Motor neuron (in vitro differentiated cells): ENCODE measurements at places on chromosomes 5 and 9. TPM values are rescaled to one million over a fixed set of nuclear protein-coding genes. Genes with fewer than 3 reads are reported as not detected.

GRCh38 chr9:121798941-121799340, 147.5 kb downstream of the DAB2IP start:
- ATAC-seq, result no peak

- no peak for ATAC-seq
Measured at GRCh38 chr5:137609127-137609526, 110.0 kb upstream of the SPOCK1 start.

DNA sequence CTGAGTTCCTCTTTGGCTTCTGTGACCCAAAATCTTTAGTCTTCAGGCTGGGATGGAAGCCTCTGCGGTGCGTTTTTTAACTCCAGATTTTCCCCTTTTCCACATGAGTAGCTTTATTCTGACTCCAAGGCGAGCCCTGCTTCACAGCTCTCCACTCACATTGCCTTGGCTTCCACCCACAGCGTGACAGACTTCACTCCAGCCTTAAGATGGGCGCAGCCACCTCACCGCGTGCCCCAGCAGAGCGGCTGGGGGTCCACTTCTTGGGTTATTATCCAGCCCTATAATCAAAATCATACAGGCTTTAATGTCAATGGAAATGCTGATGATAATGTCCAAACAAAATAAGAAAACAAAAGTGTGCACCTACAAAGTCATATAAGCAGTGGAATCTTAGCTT, 1.2 kb downstream of the EXOC3 start:
- ATAC-seq, result no peak

Gene BARHL1
- 0.14 and 0.30 TPM in 2 replicates for total RNA-seq

Gene CCNJL
- total RNA-seq, result 0.13 and 0.89 TPM in 2 replicates
